ENCODE measurements at places on chromosomes 7 and 10.
A peak's percentile ranks its signal among the peaks of the same experiment; 100 is the strongest.

- peaks cover 55% of the 10 kb centered on the region for H3K4me1 ChIP-seq
- H3K27ac ChIP-seq, result peak overlapping the region; percentile 78
- H3K36me3 ChIP-seq, result peaks cover 25% of the 10 kb centered on the region
- no peak overlapping the region for H3K4me3 ChIP-seq
These were observed 73.8 kb downstream of the CUL1 start for GRCh38 chr7:148772297-148773089.

DNA sequence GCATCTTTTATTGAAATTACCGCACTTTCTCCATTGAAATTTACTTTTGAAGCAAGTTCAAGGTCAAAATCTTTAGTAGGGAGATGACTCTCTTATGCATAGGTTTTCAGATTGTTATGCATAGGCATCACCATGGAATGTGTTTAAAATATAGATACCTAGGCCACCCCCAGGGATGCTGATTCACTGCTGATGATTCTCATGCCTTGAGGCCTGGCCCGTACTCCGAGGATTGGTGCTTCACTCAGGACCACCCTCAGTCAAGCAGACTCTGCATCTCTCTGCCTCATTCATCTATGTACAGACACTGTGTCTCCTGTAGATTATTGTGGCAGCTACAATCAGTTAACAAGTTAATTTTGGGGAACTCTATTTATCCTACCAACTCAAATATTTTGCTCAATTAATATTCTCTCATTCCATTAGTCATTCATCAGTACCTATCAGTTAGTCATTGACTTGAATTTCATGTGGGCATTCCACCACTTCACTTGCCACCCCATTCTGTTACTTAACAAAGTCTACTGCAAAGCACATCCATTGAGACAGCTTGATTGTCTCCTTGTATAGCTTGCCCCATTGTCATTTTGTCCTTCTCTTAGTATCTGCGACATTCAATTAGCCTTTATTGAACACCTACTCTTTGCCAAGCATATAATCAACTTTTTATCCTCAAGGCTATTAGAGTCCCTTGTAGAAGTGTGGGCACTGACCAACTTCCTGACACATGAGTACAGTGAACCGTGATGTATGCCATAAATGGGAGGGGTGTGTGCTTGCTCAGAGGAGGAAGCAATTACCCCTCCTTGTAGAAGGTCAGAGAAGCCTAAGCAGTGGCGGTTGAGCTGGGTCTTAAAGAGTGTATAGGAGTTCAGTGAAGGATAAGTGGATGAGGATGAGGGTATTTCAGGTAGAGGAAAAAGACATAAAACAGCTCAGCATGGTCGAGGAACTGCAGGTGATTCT is 255.6 kb upstream of the BMPER start:
- no peaks in the 10 kb centered on the region for H3K27me3 ChIP-seq
- H3K4me3 ChIP-seq, result no peak overlapping the region
- no peak for DNase-seq
- H3K4me1 ChIP-seq, result peaks cover 24% of the 10 kb centered on the region
- no peak overlapping the region for H3K27ac ChIP-seq

- H3K27ac ChIP-seq, result no peak overlapping the region
- no peaks in the 10 kb centered on the region for H3K36me3 ChIP-seq
- no peak for DNase-seq
- H3K4me3 ChIP-seq, result no peak overlapping the region
- no peaks in the 10 kb centered on the region for H3K27me3 ChIP-seq
These were observed 620.9 kb downstream of the ZWINT start for GRCh38 chr10:55740110-55740509.

DNA sequence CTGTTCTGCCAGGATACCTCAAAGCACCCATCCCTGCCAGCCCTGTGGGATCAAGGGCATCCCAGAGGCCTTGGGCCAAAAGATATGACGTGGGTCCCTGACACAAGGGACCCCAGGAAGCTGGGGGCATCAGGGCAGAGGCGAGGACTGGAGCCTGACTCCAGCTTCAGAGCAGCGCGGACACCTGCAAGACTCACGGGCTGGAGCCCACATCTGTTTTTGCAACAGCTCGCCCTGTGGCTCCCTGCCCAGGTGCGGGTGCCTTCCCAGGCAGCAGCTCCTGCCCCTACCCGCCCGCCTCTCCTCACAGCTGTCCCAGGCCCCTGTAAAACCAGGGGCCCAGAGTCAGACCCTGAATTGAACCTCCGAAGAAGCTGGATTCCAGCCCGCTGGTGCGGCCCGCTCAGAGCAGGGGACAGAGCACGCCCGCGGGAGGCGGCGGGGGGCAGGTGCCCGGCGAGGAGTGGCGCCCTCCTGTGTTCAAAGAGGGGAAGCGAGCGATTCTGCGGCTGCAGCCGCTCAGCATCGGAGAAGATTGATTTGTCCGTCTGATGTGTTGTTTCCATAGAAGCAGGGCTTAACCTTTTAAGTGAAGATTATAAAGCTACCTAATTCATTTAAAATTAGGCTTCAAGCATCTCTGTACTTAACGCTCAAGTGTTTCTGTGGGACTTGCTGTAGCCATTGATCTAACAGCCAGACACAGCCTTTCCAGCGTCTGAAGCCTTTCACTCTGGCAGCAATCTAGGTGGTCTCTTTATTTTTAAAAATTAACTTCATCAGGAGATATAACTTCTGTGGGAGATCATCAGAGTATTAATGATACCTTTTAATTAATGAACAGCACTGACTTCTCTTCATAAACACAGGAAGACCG is 88.4 kb downstream of the BEND7 start:
- H3K36me3 ChIP-seq, result no peaks in the 10 kb centered on the region
- H3K27ac ChIP-seq, result no peak overlapping the region
- DNase-seq, result peak; percentile 79
- peaks cover 32% of the 10 kb centered on the region for H3K27me3 ChIP-seq
- peaks cover 41% of the 10 kb centered on the region for H3K4me1 ChIP-seq
- peak overlapping the region; percentile 70 for H3K4me3 ChIP-seq

DNA sequence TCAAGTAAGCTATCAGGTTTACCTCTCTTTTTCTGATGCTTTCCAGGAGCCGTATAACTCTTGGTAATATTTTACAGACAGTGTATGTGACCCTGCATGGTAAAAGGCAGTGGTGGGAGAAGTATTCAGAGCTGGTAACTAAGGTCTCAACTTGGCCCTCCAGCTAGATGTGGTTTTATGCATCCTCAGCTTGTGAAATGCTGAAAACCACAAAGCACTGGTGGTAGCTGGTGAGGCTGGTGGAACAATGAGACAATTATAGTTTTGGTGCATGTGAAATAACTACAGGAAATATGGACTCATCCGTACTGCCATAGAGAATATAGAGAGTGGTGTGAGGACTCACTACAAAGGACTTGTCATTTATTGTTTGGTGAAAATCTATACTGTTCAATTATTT is 383.0 kb upstream of the PCDH15 start:
- H3K4me3 ChIP-seq, result no peak overlapping the region
- H3K36me3 ChIP-seq, result peaks cover 4% of the 10 kb centered on the region
- DNase-seq, result no peak
- no peak overlapping the region for H3K27ac ChIP-seq

DNA sequence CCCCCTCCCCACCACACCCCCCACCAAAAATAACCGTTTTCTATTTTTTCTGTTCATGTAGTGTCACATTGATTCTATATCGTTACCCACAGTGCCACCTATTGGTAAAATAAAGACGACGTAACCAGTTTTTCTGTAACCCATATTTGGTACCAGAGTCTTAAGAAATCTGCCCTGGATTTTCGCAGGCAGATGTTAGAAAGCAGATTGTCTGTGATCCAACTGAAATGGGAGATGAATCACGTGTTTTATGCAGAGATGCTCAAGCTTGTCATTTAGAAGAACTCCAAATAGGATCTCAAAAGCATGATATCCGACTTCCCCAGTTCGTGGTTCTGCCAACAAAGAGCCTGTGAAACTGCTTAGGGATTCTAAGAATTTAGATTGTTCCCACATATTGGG is 261.1 kb upstream of the CSTF2T start:
- DNase-seq, result no peak
- H3K4me3 ChIP-seq, result no peak overlapping the region
- H3K27ac ChIP-seq, result no peak overlapping the region
- peaks cover 2% of the 10 kb centered on the region for H3K27me3 ChIP-seq
- H3K4me1 ChIP-seq, result peaks cover 42% of the 10 kb centered on the region

DNA sequence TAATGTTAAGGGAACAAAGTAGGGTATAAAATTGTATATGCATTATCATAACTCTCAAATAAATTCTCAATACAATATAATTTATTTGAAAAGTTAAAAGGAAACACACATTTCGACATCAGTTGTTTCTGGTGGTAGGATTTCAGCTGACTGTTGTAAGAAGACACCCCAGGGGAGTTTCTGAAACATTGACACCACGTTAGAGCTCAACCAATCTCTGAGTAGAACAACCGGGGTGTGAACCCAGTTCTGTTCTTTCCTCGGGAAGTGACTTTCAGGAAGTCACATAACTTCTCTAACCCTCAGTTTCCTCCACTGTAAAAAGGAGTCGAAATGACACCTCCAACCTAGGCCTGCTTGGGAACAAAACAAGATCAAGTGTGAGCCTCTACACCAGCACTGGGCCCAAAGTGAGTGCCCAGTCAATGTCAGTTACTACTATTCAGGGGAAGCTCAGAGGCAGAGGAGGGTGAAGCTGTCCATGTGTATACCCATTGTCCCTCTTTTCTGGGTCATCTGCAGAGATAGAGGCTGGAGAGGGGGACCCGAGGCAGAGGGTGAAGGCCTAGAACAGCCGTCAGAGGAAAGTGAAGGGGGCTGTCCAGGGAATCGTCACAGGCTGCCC is 67.1 kb downstream of the AOAH start:
- no peak overlapping the region for H3K4me3 ChIP-seq
- H3K4me1 ChIP-seq, result peaks cover 93% of the 10 kb centered on the region
- H3K36me3 ChIP-seq, result no peaks in the 10 kb centered on the region
- no peaks in the 10 kb centered on the region for H3K27me3 ChIP-seq
- DNase-seq, result no peak

DNA sequence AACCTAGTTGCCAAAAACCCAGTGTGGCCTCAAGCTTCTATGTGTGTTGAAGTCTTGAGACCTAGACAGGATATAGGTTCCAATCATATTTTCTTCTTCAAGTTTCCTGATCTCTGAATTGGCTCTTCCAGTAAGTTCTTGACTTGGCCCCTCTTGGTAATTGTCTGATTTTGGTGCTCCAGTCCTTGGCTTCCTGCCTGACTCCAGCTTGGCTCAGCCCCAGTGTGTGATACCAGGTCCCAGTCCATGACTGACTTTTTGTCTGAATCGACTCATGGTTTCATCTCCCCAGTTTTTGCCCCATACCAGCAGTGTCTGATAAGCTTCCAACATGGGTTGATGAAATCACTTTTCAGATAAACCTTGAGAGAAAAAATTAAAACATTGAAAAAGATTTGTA is 72.3 kb downstream of the FAS start:
- no peak for DNase-seq
- H3K4me1 ChIP-seq, result peaks cover 7% of the 10 kb centered on the region
- H3K36me3 ChIP-seq, result no peaks in the 10 kb centered on the region
- no peak overlapping the region for H3K4me3 ChIP-seq
- H3K27ac ChIP-seq, result no peak overlapping the region
- no peaks in the 10 kb centered on the region for H3K27me3 ChIP-seq

DNA sequence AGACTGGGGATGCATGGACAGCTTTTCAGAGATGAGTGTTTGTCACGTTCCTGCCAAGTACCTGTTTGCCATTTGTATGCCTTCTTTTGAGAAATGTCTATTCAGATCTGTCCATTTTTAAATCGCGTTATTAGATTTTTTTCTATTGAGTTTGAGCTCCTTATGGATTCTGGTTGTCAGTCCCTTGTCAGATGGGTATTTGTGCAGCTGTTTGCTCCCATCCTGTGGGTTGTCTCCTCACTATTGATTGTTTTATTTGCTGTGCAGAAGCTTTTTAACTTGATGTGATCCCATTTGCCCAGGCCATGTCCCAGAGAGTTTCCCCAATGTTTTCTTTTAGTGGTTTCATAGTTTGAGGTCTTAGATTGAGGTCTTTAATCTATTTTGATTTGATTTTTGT is 5.5 kb upstream of the PRKAR1B start:
- H3K4me3 ChIP-seq, result no peak overlapping the region
- no peak overlapping the region for H3K27ac ChIP-seq
- H3K4me1 ChIP-seq, result peaks cover 9% of the 10 kb centered on the region
- no peak for DNase-seq

- no peak overlapping the region for H3K4me3 ChIP-seq
- DNase-seq, result no peak
- no peaks in the 10 kb centered on the region for H3K4me1 ChIP-seq
- no peak overlapping the region for H3K27ac ChIP-seq
- H3K27me3 ChIP-seq, result no peaks in the 10 kb centered on the region
- H3K36me3 ChIP-seq, result no peaks in the 10 kb centered on the region
These were observed 38.9 kb upstream of the LANCL2 start for GRCh38 chr7:55326081-55326835.

DNA sequence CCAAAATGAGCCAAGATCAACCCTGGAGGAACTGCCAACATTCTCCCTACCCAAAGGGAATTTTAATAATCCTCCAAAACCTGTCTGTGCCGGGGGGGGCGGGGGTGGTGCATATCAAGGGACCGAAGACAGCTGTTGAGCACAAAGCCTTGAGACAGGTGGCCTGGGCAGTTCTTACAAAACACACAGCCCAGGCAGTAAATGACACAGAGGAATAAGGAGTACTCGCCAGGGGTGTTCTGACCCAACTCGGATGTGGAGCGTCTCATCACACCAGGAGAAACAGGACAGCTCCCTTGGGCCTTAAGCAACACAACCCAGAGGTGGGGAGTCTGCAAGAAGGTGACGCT is 35.6 kb downstream of the PLAC9 start:
- H3K4me3 ChIP-seq, result no peak overlapping the region
- peaks cover 13% of the 10 kb centered on the region for H3K36me3 ChIP-seq
- peaks cover 18% of the 10 kb centered on the region for H3K4me1 ChIP-seq
- no peak overlapping the region for H3K27ac ChIP-seq
- DNase-seq, result no peak

DNA sequence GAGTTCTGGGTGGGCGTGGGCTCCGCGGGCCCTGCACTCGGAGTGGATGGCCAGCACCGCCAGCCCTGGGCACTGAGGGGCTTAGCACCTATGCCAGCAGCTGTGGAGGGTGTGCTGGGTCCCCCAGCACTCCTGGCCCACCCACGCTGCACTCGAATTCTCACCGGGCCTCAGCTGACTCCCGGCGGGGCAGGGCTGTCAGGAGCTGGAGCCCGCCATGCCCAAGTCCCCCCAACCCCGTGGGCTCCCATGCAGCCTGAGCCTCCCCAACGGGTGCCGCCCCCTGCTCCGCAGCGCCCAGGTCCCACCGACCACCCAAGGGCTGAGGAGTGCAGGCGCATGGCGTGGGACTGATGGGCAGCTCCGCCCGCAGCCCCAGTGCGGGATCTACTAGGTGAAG is 93.1 kb downstream of the SLC25A13 start:
- H3K4me1 ChIP-seq, result no peaks in the 10 kb centered on the region
- no peak for DNase-seq
- no peak overlapping the region for H3K4me3 ChIP-seq
- peaks cover 47% of the 10 kb centered on the region for H3K36me3 ChIP-seq

- H3K36me3 ChIP-seq, result no peaks in the 10 kb centered on the region
- H3K27me3 ChIP-seq, result no peaks in the 10 kb centered on the region
- no peak overlapping the region for H3K27ac ChIP-seq
- H3K4me3 ChIP-seq, result no peak overlapping the region
- H3K4me1 ChIP-seq, result peaks cover 48% of the 10 kb centered on the region
These were observed 124.9 kb downstream of the SND1 start for GRCh38 chr7:127776776-127777386.

- H3K4me1 ChIP-seq, result peaks cover 22% of the 10 kb centered on the region
- H3K36me3 ChIP-seq, result no peaks in the 10 kb centered on the region
- no peak for DNase-seq
- H3K27ac ChIP-seq, result no peak overlapping the region
- no peak overlapping the region for H3K4me3 ChIP-seq
These were observed 21.3 kb downstream of the YKT6 start for GRCh38 chr7:44222074-44222473.

Data from WTC11 (cell line).